Stimulated activated CD4-positive, alpha-beta T cell treated with anti-CD3 and anti-CD28 coated beads, Interleukin-4, amount 100 ng/mL, for 24 hours (primary cell): ENCODE measurements at places on chromosomes 6 and 20.

DNA sequence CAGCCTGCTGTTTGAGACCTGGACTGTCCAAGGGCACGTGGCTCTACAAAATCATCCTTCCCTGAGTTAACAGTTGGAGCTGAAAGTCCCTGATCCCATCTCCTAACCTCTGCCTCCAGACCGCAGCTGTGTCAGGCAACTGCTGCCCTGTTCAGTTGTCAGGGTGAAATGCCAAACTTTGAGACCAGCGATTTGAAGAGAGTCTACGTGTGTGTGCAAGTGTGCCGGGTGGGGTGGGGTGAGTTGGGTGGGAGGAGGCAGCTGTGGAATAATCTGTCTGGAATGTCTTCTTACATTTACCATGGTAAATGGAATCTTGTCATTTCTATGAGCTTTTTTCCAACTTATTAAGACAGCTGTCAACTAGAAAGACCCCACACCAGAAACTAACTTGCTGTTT, 81.0 kb upstream of the FAM8A1 start:
- DNase-seq, result no peak

DNA sequence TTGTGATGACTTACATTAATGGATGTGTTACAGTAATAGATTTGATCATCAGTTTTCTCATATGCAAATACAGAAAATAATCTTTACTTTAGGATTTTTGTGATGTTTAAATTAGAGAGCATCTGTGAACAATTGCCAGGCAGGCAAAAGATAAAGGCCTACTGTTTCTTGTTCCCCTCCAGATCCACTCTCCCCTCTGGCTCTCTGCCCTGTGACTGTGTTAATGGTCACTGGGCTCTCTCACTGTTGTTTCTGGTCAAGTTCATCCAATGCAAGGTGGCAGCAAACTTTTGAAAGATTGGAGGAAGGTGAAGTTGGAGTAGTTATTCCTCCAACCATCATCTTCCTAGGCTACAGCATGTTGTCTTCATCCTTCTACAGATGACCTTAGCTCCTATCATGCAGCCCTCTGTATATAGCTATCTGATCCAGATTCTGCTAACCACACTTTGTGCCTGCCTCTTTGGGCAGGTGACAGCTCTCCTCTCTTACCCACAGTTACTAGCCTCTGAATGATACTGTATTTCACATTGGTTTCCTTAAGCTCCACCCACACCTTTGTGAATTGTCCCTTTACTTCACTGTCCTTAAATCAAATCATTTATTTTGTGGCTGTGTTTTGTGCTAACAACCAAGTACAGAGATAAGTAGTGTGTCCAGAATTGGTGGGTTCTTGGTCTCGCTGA, 48.9 kb upstream of the ARG1 start:
- no peak for DNase-seq

DNA sequence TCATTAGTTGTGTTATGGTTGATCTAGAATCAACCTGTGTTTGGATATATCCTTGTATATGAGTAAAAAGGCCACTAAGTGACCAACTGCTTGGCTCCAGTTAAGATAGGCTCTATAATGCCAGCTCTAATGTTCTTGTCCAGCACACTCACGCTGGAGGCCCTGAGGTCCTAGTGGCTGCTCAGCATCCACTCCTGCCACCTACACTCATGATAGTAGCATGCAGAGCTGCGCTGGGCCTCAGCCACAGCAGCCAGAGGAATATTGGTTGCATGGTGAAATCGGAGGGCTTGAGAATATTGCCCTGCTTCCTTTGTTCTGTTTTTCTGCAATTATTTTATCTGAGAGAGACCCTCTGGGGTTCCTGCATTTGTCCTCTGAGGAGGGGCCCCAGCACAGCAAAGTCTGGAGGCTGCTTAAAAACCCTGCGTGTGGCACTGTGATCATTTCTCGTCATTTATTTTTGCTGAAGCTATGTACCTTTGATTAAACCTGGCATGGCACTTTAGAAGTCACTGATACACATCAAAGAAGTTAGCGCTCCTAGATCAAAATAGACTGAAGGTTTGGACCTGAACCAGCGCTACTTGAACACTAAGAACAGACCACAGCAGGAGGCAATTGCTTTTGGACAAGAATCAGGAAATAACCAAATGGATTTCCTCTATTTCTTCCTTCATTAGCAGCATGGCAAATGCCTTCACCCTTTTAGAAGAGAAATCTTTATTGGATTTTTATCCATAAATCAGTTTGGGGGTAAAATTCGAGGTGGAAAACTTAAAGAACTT, 398.4 kb upstream of the ID4 start:
- DNase-seq, result no peak

DNA sequence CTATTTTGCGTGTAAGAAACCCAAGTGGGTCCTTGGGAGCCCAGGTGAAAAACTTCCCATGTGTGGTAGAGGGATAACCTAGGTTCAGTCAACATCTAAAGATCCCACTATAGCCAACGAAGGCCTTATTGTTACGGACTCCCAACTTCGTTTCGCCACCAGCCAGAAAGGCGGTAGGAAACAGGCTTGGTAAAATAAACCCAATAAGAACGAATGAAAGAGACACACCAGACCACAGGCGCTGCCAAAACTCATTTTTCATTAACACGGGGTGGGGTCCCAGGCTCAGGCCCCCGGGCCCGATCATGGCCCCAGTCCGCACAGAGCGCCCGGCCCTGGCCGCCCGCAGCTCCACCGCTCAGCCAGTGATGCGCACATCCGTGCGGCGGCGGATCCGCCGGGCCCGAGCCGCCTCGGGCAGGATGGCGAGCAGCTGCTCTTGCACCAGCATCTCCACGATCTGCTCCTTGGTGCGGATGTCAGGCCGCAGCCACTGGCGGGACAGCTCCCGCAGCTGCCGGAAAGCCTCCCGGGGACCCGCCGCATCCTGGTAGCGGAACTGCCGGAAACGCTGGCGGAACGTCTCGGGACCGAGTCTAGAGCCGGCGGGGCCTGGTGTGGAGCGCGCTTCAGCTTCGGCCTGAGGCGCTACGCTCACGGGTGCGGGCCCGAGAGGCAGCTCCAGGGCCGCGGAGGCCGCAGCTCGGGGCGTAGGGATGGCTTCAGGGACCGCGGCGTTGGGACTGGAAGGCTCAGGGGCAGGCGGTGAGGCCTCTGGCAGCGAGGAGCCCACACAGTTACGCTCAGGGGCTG, 709 bp downstream of the SCAND1 start:
- DNase-seq, result peak; percentile 66

GRCh38 chr6:44332585-44332984, 9.9 kb upstream of the SPATS1 start:
- DNase-seq, result no peak

DNA sequence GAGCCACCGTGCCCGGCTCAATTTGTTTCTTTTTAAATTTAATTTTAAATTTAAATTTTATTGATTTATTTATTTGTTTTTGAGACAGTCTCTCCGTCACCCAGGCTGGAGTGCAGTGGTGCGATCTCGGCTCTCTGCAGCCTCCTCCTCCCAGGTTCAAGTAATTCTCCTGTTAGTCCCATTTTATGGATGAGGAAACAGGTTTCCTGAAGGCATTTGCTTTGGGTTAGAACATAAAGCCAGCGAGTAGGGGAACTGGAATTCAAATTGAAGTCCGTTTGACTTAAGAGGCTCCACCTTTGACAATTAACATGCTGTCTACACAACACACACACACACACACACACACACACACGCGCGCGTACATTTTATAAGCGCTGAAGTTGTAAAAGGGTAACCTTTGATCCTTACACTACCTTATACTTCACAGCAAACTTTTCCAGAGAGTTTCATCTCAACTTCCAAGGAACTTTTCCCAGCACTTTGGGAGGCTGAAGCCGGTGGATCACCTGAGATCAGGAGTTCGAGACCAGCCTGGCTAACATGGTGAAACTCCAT, 232.0 kb downstream of the BCAS1 start:
- no peak for DNase-seq

- DNase-seq, result no peak
Observed at GRCh38 chr6:139967497-139967896, 593.0 kb upstream of the CITED2 start.

DNA sequence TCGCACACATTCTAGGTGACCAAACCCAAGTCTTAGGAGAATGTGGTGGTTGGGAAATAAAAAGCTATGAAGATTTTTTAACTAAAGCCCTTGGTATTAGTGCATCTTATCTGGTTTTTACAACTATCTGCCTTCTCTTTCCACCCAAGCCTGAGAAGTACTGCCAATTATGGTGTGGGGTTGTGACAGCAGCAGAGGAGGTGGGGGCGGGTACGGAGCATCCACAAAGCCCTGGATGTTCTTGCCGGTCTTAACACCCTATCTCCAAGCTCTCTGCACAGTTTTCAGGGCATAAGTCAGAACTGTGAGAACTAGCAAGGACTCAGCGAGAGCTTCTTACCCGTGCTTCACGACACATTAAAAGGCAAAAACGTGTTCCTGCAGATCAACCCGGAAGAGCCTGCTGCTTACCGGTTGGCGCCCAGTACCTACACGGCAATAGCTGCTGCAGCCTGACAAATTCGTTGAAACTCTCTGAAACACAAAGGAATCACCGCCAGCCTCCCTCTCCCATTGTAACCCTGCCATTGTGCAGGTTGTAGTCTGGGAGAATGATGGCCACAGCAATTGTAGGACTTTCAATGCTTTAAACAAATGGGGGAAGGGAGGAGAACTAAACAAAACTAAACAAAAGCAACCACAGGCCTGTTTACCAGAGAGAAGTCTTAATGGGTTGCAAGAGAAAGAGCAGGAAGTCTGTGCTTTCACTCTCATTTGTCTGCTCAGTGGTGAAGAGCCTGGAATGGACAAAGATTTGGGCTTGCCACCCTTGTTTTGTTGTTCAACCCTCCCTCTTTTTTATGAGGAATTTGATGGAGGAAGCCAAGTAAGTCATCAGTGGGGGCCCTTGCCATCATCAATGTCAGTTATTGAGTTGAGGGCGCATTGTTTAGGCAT, 461.0 kb upstream of the JARID2 start:
- DNase-seq, result peak; percentile 10

DNA sequence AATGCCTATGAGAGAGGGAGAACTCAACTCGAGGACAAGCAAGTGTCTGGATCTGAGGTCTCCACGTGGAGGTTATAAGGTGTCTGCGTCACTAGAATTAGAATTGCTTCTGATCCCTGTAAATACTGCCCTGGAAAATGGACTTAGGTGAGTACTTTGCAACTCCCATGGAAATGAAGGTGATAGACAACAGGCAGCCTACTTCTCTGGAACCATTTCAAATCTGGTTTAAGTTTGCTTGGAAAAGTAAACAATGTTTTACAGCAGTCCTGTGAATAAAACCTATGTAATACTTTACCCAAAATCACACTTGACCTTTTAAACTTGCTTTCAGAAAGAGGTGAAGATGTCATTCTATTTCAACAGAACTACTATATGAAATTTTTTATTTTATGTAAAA, 70.1 kb upstream of the TENT5A start:
- DNase-seq, result no peak

DNA sequence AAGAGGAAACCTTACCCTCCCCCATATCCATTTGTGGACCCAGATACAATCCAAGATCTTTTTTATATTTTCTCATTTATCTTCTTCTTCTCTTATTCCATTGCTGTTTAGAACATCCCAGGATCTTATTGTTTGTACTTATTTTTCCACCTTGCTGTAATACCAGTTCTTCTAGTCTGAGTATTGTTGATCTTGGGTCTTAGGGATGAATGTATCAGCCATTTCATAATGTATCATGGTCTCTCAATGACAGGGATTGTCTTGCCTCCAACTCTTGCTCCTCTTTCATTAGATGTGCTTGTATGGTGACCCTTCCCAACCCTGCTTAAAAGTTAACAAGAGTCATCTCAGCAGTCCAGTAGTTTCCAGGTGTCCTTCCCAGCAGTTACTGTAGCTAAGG, 63.3 kb downstream of the MAP3K4 start:
- DNase-seq, result no peak

DNA sequence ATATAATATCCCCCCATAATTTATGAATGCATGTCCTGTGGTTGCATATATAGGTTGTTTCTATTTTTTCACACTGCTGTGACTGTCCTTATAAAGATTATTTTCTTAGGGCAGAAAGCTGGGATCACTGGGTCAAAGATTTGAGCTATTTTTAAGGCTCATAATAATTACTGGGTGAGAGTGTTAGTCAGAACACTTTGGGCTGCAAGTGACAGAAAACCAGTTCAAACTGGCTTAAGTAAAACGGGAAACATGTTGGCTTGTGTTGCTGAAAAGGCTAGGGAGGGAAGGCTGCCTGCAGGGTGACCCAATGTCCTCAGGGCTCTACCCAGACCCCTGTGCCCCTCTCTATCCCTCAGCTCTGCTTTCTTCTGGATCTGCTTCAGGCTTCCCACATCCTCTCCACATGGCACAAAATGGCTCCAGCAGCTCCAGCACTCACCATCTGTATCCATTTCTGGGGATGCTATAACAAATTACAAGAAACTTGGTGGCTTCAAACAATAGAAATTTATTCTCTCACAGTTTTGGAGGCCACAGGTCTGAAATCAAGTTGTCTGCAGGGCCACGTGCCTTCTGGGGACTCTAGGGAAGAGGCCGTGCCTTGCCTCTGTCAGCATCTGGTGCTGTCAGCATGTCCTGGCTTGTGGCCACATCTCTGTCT, 33.1 kb upstream of the MLN start:
- DNase-seq, result no peak

GRCh38 chr6:26342106-26343004, 22.6 kb upstream of the BTN3A2 start:
- DNase-seq, result no peak

DNA sequence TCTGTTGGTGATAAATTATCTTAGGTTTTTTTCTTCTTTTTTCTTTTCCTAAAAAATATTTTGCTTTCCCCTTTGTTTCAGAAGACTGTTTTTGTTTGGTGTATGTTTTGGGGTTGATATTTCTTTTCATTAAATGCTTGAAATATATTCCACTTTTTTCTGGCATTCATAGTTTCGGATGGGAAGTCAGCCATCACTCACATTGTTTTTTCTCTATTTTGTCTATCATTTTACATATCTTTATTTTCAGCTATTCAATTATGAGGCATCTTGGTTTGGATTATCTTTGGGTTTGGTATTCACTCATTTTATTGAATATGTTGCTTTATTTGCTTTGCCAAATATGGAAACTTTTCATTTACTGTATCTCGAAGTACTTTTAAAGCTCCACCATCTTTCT, 600.5 kb upstream of the EYS start:
- no peak for DNase-seq

DNA sequence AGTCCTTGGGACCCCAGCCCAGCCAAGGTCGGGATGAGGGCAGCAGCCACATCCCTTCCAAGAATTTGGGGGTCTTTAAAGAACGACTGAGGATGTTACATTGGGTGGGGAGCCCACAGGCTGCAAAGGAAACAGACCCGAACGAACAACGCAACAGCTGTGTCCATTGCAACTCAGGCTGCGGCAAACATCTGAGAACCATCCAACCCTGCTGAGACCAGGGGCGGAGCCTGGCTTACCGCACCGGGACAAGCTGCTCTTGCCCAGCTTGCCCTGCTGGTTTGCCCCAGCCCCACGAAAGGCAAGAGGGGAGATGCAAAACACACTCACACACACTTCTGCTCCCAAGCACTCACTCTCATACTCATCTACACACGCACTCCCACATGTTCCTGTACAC, 21.5 kb upstream of the TAF4 start:
- no peak for DNase-seq

GRCh38 chr6:158559895-158560835, at the start of gene TMEM181:
Gene TMEM181, plus strand, starts transcription at chr6:158560091. Its CDS starts 134 bp downstream, at chr6:158560225.
- peak; percentile 85 for DNase-seq

GRCh38 chr20:59322585-59323454, 22.4 kb downstream of the EDN3 start:
- no peak for DNase-seq

GRCh38 chr6:72417759-72418158, 204.1 kb upstream of the KCNQ5 start:
- no peak for DNase-seq
